ENCODE measurements at places on chromosomes 16 and 17.

GRCh38 chr16:73149334-73149733 is 101.4 kb upstream of the ZFHX3 start:
- DNase-seq: no peak

DNA sequence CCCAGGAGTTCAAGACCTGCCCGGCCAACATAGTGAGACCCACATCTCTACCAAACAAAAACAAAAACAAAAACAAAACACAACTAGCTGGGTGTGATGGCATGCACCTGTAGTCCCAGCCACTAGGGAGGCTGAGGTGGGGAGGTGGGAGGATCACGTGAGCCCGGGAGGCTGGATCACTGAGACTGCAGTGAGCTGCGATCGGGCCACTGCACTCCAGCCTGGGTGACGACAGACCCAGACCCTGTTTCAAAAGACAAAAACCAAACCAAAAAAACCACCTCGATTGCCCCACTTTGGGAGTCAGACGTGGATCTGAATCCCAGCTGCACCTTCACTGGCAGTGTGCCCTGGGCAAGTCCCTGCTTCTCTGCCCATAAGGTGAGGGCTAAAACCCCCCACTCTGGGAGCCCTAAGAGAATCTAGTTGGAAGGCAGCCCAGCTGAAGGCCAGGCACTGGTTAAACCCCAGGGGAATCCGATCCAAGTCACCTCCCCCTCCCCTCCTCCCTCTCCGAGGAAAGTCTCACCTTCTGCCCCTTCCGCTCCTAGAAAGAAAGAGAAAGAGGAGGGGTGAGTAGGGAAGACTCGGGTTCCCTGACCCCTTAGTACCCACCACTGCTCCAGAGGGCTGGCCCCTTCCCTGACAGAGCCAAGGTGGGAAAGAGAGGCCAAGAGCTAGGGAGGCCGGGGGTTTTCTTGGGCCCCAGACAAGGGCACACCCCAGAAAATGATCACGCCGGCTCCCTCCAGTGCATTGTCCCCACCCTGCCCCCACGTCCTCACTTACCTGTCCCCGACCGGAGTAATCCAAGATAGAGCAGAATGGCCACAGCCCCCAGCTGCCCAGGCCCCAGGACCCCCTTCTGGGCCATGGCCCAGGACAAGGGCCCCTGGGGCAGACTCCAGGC is 647 bp downstream of the PRSS8 start:
- peak; percentile 50 for DNase-seq

- no peak for DNase-seq
These were observed 9.9 kb downstream of the PER1 start for GRCh38 chr17:8142158-8142886.

- DNase-seq: no peak
These were observed 5.6 kb downstream of the SPATA32 start for GRCh38 chr17:45256114-45256966.

DNA sequence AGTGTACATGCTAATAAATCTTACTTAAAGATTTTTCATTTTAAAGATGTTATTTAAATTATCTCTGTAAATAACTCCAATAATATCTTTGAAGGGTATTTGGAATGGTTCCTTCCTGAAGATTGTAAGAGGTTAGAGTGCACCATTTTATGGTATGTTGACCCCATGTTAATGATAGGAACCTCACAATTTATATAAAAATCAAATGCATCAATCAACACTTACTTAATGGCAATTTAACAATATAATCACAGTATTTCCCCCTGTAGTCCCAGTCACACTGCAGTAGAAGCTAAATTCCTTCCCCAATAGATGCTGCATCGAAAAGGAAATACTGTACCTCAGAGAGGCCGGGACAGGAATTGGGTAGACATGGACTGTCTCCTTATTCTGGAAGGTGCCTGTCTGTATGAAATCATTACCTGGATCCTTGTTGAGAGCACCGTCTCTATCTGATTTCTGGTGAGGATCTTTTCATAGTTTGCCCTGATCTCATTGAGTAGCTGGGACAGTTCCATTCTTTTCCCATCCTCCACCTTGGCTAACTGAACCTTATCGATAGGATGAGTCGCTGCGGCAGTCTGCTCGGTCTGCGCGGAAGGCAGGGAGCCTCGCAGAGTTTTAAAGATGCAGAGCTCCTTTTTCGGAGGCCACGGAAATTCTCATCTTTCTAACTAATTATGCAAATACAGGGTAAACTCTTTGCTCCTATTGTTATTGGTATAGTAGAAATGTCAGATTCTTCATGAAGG is at the start of gene KRT222:
Gene KRT222 (minus strand): TSS at position 596 of the 752 bp plus-strand sequence. CDS start 78 bp downstream, at position 518.
- DNase-seq: no peak

GRCh38 chr17:16456742-16457316 is 35.2 kb downstream of the LRRC75A start:
- no peak for DNase-seq

DNA sequence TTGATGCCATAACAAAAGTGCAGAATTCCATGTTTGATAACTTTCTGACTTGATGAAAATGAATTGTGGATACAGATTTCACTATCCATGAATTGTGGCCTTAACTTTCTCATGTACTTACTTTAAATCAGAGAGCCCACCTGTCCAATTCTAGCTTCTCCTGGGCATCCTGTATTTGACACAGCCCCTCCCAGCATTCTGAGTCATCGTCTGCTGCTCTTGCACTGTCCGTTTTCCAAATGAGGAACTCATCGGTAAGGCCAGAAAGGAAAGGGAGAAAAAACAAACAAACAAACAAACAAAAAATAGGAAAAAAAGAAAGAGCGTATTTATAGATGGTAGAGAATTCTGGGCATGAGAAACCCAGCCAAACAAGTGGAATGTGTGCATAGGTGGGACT is 361.6 kb downstream of the WWOX start:
- DNase-seq: no peak

DNA sequence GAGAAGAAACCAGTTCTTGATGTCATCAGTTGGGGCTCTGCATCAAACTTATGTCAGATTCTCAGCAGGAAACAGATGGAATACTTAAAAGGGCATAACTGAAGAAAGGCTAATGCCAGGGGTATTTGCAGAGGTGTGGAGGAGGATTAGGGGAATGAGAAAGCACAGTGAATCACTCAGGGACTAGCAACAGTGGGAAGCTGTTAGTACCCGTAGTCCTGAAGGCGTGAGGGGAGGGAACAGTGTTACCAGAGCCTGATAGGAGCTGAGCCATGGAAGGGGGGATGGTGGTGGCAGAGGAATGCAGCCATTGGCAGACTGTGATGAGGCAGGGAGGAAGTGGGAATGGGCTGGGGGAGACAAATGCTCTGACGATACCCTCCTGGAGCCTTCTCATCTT is 162.3 kb downstream of the UTP18 start:
- DNase-seq: no peak

DNA sequence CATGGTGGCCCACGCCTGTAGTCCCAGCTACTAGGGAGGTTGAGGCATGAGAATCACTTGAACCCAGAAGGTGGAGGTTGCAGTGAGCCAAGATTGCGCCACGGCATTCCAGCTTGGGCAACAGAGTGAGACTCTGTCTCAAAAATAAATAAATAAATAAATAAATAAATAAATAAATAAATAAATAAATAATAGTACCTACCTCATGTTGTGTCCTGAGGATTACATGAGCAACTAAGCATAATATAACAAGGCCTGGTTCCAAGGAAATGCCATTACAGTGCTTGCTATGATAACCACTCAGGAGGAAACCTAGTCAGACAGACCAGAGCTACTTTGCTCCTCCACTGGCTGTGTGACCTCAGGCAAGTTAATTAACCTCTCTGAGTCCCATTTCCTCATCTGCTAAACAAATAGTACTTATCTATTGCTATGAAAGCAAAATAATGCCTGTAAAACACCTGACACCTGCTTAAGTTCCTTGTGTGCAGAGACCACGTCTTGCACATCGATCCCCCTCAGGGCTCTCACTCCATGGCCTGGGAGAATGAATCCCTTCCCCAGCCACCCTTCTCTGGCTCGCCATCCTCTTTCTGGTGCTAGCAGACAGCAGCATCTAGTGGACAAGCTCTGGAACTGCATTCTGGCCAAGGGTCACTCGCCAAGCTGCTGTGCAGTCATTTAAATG is 7.5 kb downstream of the EPOP start:
- DNase-seq: peak; percentile 77

DNA sequence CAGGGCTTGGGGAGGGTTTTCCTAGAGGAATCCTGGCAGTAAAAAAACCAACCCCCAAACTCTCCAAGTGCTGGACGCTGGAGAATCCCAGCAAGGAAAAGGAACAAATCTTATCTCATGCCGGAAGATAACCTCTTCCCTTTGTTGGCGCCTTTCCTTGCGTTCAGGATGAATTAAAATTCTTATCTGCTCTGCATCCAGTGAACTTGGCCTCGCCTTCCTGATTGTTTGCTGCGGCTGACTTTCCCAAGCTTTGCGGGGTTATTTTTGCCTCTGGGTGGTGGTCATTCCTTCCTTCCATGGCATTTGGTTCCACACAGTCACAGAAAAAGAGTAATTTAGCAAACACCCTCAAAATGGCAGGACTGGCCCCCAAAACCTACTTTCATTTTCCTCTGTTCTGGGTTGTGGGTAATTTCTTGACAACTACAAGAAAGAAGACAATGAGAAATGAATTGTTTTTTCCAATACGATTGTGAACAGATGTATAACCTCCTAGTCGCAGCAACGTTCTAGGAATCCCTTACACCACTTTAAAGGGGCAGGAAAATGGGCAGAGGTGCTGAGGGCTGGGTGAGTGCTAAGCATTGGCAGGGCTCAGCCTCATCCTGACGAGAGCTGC is 77.8 kb downstream of the MRC2 start:
- no peak for DNase-seq

DNA sequence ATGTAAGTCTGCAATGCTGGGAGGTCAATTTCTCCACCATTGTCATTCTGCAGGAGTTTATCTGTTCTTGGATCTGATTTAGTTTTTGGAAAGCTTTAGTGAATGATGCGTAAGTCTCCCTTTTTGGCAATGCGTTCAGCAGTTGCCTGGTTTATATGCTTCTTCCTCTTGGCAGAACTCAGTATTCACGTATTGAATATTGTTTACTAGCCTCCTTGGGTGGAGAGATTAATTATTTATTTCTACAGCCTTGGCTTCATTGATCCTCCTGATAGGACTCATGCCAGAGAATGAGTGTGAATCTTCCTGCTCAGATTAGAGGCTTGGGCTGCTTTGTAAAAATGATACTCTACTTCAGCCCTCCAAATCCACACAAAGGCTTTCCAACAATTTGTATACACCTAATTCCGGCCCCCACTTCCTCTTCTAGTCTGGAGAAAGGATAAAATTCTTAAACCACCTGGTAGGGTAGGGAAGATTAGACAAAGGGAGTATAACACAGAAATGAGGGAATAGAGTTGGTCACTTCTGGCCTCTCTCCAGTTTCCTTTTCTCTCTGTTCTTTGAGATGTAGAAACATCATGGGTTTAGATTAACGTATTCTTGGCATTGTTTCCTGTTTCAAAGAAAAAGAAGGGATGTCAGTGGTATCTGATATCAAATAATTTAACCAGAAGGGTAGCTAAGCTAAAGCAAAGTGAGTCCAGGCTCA is 929.8 kb downstream of the KCNJ2 start:
- no peak for DNase-seq

GRCh38 chr16:2121853-2122252 is 13.8 kb downstream of the PKD1 start:
- no peak for DNase-seq

- peak; percentile 50 for DNase-seq
These were observed 32.1 kb downstream of the NDE1 start for GRCh38 chr16:15682105-15682570.

GRCh38 chr16:10812312-10813098 is 6.1 kb downstream of the TVP23A start:
- DNase-seq: no peak

GRCh38 chr16:74249254-74249653 is 47.4 kb upstream of the PSMD7 start:
- DNase-seq: no peak

GRCh38 chr17:63039899-63040602 is 74.0 kb downstream of the TANC2 start:
- peak; percentile 41 for DNase-seq

GRCh38 chr17:77390870-77391269 is 250.1 kb downstream of the SEC14L1 start:
- DNase-seq: no peak

GRCh38 chr17:561116-561515 is 153.5 kb downstream of the VPS53 start:
- DNase-seq: peak; percentile 28

DNA sequence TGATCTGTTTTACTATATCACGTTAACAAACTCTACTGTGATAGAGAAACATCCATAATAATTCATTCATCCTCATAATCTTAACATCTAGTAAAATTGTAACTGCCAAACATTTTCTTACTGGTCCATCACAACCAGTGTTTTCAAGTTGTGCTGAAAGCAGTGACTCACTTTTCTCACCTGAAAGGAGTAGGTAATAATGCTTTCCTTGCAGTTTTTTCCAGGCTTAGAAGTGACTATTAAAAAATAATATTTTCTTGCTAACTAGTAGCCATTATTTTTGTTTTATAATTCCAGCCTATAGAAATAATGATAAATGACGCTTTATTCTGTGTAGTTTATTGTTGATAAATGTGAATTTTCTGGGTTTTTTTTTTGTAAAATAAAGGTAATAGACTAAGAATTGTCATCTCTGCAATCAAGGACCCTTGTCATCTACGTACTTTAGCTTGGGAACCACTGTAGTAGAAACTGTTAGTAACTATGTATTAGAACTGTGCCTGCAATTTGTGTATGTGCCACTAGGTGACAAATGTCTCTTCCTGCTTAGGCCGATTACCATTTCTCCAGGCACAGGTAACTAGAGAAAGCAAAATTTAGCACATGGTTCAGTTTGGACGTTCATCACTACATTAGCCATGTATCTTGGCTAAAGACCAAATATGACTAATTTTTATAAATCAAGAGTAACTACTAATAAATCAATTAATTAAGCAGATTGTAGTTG is 409.4 kb upstream of the ERCC4 start:
- DNase-seq: no peak

DNA sequence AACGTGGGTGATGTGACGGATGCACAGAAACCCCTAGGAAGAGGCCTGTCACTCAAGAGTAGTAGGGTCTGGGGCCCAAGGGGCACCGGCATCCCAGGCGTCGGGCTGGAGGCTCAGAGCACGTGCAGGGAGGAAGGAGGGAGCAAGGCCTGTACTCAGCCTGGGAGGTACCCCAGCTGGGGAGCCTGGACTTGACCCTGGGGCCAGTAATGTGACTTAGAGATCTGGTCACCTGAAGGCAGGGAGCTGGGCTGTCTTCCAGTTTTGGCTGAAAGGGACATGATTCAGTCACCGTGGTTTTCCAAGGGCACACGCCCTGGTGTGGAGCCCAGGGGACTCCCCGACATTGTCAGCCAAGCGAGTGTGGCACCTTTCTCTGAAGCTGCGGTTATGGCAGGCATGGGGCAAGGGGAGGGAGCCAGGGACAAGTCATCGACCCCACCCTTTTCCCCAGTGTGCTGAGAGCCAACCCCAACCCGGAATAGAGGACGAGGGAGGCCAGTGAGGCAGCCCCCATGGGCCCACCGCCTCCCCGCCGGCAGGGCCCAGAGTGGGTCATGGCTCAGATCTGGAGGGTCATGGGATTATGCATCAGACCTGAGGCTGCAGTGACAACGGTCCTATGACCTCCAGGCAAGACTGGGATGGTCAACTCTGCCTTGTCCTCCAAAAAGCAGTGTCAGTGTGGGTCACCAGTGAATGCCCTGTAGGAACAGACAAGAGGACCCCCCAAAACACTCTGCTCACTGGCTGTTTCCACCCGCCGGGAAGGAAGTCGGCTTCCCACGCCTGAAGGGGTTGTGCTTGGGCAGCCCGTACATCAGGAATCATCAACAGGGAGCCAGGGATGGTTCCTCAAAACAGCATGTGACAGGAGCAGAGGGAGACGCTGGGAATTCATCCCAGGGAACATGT is 41.9 kb downstream of the MEAK7 start:
- no peak for DNase-seq

All from RWPE1 (cell line).